Progenitor cell of endocrine pancreas (in vitro differentiated cells): ENCODE measurements at places on chromosomes 6 and 20.

DNA sequence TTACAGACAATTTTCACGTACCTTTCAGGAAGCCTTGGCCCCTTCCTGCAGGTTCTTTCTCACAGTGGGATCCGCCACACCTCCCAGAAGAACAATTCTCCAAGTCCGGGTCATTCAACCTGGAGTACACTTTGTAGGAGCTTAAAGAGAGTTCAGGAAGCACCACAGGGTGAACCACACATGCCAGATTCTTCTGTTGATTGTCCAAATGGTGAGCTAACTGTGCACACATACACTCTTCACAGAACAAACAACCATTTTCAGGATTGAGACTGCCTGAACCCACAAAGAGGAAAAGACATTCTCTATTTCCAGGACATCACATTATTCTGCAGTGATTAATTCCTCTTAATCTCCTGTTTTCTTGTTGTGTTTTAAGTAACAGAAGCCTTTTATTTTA lies 51.0 kb downstream of the SCGN start:
- DNase-seq: no peak

DNA sequence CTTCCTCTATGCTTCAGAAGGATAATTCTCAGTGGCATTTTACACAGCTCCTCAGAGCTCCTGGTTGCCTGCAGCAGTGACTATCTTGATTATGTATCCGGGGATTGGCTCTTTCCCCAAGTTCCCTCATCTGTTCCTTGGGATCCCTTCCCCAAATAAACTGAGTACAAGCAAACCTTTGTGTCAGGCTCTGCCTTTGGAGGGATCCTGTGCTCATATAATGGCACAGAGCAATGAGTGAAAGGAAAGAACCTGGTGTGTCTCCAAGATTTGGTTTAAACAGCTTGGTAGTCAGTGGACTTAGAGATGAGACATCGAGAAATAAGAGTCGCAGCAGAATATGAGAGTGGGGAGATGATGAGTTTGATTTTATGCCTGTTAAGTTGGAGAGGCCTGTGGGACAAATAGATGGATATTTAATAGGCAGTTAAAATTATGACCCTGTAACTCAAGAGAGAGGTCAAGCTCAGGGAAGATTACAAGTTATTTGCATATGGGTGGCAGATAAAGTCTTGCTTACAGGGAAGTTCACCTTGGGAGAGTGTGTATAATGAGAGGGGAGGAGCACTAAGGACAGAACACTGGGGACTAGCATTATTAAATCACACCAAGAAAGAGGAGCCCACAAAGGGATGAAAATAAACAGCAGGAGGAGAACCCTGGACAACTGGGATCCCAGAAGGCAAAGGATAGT lies 44.1 kb upstream of the GCLC start:
- DNase-seq: no peak

GRCh38 chr6:43286980-43287716 lies 10.9 kb upstream of the SLC22A7 start:
- no peak for DNase-seq

GRCh38 chr6:129730477-129731165 lies 20.6 kb upstream of the ARHGAP18 start:
- no peak for DNase-seq

DNA sequence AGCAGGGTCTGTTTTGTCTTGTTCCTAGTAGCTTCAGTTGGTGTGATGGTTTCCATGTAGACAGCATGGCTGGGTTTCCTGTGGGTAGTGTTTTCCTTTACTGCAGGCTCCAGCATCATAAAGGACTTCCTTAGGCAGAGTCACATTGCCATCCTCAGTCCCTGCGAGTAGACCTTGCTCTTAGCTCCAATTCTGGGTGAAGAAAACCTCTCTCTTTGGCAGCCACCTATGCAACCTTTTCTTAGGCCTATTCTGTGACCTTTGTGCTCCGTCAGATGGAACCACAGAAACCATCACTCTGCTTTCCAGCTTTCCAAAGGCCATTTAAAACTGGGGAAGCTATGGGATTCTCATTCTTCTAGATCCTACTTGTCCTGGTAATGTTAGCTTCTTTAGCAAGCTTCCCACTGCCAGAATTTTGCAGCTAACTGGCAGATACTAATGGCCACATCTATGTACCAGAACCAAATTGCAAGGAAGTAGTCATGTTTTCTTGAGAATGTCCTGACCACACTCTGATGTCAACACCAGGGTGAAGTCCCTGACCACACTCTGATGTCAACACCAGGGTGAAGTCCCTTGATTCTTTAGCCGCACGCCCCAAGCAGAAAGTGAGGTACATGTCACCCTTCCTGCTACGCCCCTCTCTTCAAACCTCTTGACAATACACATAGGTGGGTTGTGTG lies 646.6 kb upstream of the HS3ST5 start:
- no peak for DNase-seq

DNA sequence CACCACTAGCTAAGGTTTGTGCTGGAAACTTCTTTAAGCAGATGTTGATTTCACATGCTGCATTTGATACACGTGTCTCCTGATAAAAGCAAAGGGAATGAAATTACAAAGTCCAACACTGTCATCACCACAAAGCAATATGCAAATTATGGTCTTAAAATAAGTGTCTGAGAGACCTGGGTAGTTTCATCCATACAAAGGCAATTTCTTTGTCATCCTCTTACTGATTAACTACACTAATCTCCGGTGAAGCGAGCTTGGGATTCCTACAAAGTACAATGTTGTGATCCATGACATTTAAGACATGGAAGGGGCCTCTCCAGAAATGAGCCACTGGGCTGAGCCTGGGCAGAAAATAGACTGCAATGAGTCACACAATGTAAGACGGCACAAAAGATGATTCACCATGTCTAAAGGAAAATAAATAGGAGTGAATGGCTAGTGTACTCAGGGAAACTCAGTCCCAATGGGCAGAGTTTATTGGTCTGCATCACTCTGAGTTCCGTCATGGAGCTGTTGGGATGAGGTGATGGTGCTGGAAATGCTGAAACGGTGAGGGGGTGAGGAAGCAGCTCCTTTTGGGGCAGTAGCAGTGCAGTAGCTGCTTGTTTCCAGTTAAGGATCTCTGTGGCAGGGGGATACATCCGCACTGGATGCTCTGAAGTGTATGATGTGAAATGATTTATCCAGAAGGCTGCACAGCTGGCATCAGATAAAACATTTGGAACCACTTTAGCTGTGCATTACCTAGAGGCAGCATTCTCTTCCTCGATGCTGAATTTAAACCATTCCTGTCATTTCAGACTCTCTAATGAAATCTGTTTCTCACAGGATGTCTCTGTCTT lies 103.3 kb downstream of the IBTK start:
- DNase-seq: no peak

DNA sequence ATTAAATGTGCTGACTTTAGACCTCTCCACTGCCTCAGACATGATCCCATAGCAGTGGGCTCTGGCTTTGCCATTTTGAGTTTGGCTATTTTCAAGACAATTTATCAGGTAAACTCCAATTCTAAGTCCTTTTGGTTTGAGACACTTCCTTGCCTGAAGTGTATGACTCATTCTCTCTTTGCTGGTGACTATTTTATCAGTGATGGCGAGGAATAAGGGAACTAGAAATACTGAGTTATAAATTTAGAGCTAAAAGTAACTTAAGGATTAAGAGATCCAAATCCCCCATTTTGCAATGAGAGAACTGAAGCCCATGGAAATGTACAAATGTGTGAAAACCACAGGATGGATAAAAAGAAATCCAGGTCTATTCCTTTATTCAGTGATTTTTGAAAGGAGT lies 30.9 kb upstream of the CD83 start:
- DNase-seq: no peak

DNA sequence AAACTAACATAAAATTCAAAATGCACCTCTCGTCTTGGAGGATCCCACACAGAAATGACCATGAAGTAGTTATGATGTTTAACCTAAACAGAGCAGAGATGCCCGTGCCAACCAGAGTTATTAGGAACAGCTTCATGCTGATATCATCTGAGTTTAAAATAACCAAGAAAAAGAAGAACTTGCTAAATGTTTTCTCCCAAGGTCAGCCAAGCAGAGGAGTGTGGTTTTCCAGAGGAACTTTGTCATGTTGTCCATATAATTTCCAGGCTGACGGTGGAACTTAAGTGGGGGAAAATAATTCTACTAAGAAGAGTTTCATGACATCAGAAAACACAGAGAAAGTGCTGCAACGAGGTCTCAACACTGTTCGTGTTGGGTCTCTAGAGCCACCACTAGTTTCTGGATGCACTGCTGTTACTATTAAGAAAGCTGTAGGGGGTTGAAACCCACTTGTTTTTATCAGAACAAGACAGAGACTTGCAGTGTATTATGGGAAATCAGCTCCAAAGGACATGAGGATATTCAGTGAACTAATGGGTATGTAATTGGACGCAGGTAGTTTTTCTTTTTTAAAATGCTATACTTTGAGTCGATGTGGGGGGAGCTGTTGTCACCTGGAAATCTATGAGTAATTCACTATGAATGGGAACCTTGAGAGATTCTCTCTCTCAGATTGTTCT lies 5.2 kb downstream of the AGPAT4 start:
- no peak for DNase-seq

- DNase-seq: no peak
Measured at GRCh38 chr20:63471717-63471980, 806 bp downstream of the KCNQ2 start.

GRCh38 chr20:56955680-56956079 lies 310.8 kb downstream of the BMP7 start:
- DNase-seq: no peak

DNA sequence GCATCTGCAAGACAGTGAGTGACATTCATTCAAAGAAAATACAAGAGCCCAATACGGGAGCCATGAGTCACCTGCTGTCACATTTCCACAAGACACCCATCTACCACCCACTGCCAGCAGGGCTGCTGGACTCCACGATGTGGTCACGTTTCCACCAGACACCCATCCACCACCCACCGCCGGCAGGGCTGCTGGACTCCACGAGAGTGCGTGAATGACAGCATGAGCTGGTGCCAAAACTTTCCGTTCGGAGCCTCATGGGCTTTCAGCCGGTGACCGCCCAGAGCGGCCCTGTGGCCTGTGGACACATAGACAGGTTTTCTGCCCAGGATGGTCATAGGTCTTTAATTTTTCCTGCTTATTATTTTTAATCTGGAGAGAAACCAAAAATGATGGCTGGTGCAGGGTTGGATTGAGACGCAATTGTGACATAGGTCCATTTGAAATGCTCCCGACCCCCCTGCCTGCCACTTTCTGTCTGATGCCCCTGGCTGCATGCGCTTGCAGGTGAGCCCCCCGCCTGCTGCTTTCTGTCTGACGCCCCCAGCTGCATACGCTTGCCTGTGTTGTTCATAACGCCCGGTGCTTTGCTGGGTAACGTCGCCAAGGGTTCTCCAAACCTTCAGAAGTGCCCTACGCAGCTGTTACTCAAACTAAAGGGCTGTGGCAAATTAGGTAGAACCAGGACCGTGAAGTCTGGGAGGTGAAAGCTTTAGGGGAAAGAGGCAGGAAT lies 59.1 kb upstream of the SMOC2 start:
- DNase-seq: no peak

DNA sequence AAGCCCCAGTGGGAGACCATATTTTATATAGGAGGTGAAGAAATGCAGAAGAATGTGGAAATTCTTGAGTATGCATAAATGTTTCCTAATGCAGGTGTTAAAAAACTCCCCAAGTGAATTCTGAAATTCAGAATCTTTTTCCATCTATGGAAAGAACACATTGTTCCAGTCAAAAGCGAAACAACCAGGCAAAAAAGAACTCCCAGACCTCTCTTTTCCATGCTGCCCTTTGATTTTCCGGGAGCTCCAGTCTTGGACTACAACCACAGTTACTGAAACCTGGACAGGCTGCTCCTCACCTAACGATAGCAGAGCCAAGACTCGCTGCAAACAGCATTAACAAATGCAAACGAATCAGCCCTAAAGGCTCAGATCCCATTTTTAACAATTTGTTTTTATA lies 108.7 kb upstream of the CNKSR3 start:
- DNase-seq: no peak

- DNase-seq: no peak
Measured at GRCh38 chr6:1494671-1495070, 105.3 kb downstream of the FOXF2 start.

DNA sequence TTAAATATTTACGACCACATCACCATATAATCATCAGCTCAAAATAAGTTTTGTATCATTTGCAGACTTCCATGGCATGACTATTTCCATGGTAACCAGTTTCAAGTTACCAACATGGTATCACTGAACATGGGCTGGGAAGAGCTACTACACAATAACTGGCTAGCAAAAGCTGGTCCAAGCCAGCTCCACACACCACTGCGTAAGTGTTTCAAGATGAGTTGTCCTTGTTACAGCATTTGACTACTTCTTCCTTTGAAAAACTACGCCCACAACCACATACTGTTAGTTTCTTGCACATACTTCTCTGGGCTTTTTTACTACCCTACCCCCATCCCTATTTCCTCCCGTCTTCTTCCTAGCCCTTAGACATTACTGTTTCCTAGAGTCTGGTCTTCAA lies 8.5 kb downstream of the CD164 start:
- no peak for DNase-seq

DNA sequence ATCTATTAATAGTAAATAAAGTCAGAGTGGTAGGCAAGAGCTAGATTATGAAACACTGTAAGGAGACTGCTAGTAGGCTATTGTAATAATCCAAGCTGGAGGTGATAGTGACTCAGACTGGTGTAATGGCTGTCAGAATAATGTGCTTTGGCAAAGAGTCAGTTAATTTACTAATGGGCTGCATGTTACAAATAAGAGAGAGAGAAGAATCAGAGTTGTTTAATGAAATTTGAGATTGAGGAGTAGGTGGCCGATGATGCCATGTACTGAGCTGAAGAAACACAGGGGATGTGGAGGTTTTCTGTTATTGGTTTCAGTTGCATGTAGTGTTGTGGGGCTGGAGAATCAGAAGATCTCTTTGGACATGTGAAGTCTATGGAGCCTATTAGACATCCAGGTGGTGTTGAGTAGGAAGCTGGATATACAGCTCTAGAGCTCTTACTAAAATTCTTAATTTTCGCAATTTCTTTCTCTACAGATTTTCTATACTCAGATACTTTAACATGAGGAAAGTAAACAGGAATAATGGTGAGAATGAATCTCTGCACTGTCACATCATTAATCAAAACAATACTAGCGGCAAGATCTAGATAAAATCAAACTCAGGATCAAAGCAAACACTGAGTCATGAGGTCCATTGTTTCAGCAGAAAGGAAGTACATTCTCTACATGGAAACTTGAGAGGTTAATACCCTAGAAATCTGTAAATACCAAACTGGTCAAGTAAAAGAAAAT lies 167.7 kb downstream of the SIM1 start:
- no peak for DNase-seq

GRCh38 chr20:11457488-11457887 lies 460.2 kb upstream of the BTBD3 start:
- DNase-seq: no peak

GRCh38 chr6:42403421-42403820 lies 48.3 kb downstream of the TRERF1 start:
- DNase-seq: no peak
